ENCODE measurements at places on chromosomes 5 and 9. TPM values are rescaled to one million over a fixed set of nuclear protein-coding genes. Genes with fewer than 3 reads are reported as not detected.

Gene SPAAR
- 3.3 TPM for polyA plus RNA-seq

GRCh38 chr5:150114102-150114641 is 27.8 kb upstream of the CSF1R start:
- no peak for DNase-seq

DNA sequence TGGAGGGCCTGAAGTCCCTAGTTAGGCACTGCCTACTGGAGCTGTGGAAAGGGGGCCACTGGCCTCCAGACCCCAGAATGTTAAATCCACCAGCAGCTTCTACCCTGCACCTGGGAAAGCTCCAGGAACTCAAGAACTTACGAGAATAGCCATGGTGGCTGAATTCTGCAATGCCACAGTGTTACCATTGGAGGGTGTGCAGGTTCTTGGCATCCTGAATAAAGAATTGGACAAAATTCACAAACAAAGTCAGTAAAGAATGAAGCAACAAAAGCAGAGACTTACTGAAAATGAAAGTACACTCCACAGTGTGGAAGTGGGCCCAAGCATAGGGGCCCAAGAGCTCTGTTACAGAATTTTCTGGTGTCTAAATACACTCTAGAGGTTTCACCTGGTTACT is 107.0 kb downstream of the PRDM9 start:
- no peak for DNase-seq

GRCh38 chr5:149363936-149364335 is 6.1 kb downstream of the PCYOX1L start:
- no peak for DNase-seq

DNA sequence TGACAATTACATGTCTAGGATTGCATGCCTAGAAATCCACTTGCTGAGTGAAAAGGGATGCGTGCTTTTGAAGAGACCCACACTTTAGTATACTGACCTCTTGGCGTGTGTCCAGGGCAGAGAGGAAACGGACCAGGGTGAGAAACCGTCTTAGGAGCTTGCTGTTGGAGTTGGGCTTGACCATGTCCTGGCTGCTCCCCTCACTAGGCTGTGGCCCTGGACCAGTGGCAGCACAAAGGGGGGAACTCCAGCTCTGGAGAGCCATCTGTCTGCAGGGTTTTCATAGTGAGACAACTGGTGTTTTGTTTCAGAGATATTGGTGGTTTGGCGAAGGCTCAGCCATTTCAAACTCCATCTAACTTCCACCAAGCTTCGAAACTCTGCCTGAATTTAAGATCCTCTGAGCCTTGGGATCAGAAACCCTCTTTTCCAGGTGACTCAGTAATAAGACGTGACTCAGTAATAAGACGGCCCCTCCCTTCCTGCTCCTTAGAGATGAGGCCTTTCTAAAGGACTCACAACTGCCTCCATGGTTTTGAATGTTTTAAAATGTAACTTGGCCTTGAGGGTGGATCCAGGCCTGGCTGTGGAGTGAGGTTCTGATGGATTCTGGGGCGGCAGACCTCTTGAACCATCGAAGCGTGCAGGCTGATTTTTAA is 165.8 kb downstream of the MELK start:
- DNase-seq: no peak

GRCh38 chr9:124369231-124369797 is 45.9 kb downstream of the PSMB7 start:
- no peak for DNase-seq

GRCh38 chr9:79693750-79694149 is 122.0 kb downstream of the TLE4 start:
- DNase-seq: no peak

GRCh38 chr9:18721267-18721994 is 247.5 kb downstream of the ADAMTSL1 start:
- DNase-seq: peak; percentile 68

DNA sequence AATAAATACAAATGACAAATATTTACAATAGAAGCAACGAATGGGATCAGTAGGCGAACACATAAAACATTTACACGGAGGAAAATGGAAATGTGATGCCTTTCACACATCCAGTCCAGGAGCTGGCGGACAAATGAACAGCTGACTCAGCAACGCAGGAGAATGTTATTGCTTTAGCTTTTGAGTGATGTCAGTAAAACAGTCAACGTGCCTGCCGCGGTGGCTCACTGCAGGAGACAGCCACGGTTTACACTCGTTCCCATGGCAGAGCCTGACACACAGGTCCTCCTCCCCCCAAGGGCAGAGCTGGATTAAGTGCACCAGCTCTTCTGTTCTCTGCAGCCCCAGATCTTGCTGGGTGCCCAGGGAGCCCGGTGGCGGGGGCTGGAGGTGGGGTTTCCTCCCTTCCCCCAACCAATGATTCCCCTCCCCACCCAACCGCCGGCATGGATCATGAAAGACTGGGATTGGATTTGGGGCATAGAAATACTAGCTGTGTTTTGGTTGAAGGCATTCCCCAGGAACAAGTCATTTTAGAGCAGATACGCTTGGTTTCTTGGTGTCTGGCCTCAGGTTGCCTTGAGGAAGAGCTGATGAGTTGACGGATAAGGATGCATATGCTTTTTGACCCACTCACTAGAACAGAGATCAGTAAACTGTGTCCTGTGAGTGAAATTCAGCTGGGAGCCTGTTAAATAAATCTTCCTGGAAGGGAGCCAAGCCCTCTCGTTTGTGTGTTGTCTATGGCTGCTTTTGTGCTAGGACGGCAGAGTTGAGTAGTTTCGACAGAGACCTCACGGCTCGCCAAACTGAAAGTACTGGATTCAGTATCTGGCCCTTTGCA is 12.5 kb downstream of the STC2 start:
- no peak for DNase-seq

Gene RIOK2
- polyA plus RNA-seq: 48.6 TPM

DNA sequence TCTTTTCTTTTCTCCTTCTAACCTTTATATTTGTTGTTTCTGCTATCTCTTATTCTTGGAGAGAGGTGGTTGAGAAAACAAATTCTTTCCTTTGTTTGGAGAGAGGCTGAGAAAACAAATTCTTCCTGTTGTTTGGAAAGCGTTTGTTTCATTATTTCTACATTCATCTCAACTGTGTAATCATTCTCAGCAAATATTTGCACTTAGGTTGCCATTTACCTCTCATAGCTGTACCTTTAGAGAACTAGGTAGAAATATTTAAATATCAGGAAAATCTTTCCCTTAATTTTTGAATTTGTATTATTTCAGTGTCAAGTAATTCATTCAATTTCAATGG is 1824.4 kb upstream of the CDH9 start:
- DNase-seq: no peak

DNA sequence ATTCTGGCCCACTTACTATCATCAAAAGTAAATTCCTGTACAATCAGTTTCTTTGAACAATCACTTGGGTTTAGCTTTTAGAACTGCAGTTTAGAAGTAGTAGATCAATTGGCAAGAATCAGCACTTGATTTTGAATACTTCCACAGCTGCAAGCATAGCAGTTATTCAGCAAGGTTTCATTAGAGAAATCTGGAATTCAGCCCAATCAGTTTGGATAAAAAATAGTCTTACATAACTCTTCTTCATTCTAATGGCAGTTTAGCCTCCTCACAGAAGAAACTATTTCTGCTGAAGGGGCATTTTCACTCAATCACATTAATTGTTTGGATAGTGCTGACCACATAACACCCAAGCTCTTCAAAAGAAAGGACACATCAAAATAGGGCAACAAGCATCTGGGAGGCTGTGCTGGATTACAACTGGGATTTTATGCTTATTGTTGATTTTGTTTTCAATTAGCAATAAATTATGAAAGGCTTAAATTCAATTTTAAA is 336.2 kb upstream of the PDE4D start:
- no peak for DNase-seq

- DNase-seq: no peak
Observed at GRCh38 chr9:846852-847251, 5.4 kb downstream of the DMRT1 start.

DNA sequence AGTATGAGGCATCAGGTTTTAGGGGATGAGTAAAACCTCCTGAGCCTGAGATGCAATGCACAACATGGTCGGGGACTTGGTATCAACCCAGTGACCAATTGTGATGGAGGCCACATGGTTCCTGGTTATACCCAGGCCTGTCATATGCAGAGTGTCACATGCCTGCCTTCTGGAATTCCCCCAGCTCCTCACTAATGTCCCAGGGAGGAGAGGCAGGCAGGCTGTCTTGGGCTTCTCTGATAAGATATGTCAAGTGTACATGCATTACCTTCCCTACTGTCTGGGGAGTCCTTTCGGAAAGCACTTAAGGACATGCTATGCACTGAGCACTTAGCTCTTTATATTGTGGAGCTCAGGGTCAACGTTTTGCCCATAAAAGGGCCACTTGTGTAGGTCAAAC is 14.2 kb upstream of the PALM2AKAP2 start:
- DNase-seq: no peak

GRCh38 chr9:27441741-27442070 is 82.4 kb upstream of the IFNK start:
- no peak for DNase-seq

GRCh38 chr9:98357921-98358535 is 102.6 kb upstream of the TBC1D2 start:
- DNase-seq: no peak

Gene NOTCH1
- polyA plus RNA-seq: 41.7 TPM

GRCh38 chr9:30773427-30773826 is 1611.0 kb upstream of the ACO1 start:
- no peak for DNase-seq

DNA sequence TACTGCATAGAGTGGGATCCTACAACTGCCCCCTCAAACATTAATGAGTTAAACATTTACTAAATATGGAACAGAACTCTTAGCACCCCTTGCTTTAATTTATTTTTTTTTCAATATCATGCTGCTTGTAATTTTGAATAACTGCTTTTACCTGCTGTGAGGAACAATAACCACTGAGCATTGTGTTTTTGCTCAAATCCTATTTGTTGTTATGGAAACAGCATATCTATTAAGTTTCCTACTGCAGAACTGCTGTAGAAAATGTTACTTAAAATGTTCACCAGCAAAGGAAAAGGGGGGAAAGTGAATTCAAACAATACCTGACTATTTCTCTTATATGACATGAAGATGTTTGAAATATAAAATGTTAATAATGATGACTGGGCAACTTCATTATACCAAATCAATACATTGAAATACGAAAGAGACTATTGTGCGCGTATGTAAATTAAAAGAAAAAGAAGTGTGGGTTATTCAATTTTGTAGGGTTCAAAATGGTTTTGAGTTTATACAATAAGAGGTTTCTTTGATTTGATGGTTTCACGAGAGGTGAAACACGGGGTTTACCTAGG is 1043.8 kb upstream of the NUDT12 start:
- no peak for DNase-seq

Gene MEIKIN
- polyA plus RNA-seq: 0.17 TPM

Gene SHOC1
- 0.63 TPM for polyA plus RNA-seq

Gene SH3RF2
- 0.51 TPM for polyA plus RNA-seq

GRCh38 chr9:92722386-92723298 is 42.0 kb downstream of the BICD2 start:
- DNase-seq: no peak

Gene PCAT7
- polyA plus RNA-seq: 0.50 TPM

DNA sequence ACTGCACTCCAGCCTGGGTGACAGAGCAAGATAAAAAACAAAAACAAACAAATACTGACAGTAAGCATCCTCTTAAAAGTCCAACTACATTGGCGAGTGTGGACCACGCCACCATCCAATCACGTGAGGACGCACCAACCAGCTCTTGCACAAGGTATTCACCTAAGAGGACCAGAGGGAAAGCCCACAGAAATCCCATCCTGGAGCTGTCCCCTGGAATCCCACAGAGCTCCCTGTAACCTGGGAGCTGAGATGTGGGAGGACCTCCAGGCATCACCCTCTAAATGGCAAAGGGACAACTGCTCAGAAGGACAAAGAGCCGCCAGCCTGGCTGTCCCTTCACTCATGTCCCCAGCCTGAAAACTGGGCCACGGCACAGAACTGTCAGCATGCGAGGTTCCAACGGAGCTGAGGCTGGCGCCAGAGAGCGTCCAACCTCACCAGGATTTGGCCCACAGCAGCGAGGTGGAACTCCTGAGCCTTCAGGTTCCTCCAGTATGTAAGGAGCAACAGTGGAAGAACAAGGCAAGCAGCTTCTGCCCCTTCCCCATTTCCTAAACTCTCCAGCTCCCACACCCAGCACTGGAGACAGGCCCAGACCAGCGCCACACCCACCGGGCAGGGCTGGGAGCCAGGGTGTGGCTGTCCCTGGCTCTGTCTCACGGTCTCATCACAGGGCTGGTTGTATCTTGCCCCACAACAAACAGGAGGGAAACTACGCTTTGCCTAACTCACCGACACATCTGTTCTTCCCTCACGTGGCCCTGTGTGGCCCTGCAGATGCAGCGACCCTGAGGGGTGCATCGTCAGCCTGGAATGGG is 15.2 kb downstream of the IPPK start:
- no peak for DNase-seq

- peak; percentile 13 for DNase-seq
Observed at GRCh38 chr5:111892949-111893348, 136.0 kb upstream of the NREP start.

Gene NDUFAF2
- polyA plus RNA-seq: 27.0 TPM

DNA sequence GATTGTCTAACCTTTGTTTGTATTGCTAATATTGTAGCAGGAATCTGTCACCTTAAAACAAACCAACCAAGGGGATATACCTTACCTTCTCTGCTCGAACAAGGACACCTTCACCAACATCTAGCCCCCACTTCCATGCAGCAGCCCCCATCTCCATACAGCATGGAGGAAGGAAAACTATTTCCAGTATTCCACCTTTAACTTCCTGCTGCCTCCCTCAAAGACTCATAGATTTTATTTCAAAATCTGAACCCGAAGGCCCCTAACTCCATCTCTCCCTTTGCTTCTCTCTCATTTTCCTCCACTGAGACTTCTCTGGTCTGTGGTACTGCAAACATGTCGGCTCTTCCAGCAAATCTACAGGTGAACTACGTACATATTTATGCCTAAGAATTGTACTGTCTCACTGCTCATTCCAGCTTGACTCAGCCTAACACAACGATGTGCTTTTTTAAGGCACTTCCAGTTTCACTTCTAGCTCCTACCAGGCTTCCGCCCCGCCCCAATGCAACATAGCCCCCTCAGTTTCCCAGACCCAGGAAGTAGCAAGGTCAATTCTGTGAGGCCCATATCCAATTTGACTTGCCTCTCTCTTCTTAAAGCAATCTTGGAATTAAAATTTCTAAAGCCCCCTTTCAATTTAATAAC is 70.7 kb upstream of the RNF38 start:
- DNase-seq: peak; percentile 61

GRCh38 chr5:177600508-177601018 is 631 bp downstream of the B4GALT7 start:
- peak; percentile 8 for DNase-seq

- no peak for DNase-seq
Observed at GRCh38 chr5:132008961-132009680, 2.3 kb downstream of the ACSL6 start.

GRCh38 chr9:84996716-84997115 is 327.2 kb downstream of the NTRK2 start:
- DNase-seq: no peak

GRCh38 chr5:16742938-16743337 is 126.1 kb upstream of the RETREG1 start:
- DNase-seq: no peak

GRCh38 chr9:112059145-112059965 is 115.7 kb downstream of the SUSD1 start:
- no peak for DNase-seq

Gene VCAN
- polyA plus RNA-seq: 598 TPM

- no peak for DNase-seq
Observed at GRCh38 chr9:123631862-123632261, 275.9 kb downstream of the CRB2 start.
